ENCODE measurements at places on chromosomes 4 and X.

DNA sequence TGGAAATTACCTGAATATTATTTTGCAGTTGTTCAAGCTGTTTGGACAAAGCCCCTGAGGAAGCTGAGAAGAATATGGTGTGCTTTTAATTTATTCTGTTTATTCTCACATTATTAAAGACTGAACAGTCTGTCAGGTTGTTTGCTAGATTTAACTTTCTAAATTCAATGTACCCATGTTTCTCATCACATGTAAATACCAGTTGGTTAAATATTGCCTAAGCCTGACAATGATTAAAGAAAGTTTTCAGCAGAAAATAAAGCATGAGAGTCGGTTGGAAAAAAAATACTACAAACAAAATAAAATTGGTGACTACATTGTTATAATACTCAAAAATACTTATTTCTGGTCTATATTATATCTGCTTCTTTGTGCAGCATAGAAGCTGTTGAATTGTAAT, 1974.7 kb downstream of the ARAP2 start:
- DNase-seq, result no peak

GRCh38 chr4:2595952-2596552, 59.6 kb downstream of the FAM193A start:
- no peak for DNase-seq

GRCh38 chr4:188015025-188015940, 19.7 kb downstream of the ZFP42 start:
- DNase-seq, result peak; percentile 75

DNA sequence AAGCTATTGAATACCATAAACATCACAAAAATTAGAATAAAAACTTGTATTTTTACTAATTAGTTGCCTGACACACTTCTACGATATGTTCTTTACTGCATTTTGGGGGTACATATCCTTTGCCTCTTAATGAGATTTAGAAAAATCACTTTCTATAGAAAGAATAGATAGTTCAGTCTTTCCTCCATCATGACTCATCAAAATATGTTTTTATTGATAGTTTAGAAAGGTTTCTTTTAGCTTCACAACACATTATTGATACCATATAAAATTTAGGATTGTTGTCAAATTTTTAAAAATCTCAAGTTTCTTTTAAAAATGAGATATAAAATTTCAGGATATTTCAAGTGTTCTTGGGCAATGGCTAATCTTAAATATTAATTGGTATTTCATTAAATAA, 74.5 kb upstream of the NOCT start:
- DNase-seq, result no peak

GRCh38 chr4:118739022-118739713, 54.0 kb downstream of the METTL14 start:
- no peak for DNase-seq

DNA sequence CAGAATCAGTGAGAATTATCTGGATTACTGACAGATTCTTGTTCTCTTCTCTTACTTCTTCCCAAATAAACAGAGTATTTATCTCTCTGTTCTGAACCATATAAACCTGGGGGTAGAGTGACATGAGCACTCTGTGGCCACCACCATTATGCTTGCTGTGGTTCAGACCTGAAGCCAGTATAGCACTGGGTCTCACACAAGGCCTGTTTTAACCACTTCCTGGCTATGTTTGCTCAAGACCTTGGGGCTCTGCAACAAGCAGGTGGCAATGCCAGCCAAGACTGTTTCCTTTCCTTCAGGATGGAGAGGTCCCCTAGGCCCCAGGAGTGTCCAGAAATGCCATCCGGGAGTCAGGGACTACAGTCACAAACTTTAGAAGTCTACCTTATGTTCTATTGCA, 21.7 kb upstream of the HEPH start:
- DNase-seq, result no peak

GRCh38 chrX:2697306-2697705, 6.2 kb downstream of the CD99 start:
- no peak for DNase-seq

DNA sequence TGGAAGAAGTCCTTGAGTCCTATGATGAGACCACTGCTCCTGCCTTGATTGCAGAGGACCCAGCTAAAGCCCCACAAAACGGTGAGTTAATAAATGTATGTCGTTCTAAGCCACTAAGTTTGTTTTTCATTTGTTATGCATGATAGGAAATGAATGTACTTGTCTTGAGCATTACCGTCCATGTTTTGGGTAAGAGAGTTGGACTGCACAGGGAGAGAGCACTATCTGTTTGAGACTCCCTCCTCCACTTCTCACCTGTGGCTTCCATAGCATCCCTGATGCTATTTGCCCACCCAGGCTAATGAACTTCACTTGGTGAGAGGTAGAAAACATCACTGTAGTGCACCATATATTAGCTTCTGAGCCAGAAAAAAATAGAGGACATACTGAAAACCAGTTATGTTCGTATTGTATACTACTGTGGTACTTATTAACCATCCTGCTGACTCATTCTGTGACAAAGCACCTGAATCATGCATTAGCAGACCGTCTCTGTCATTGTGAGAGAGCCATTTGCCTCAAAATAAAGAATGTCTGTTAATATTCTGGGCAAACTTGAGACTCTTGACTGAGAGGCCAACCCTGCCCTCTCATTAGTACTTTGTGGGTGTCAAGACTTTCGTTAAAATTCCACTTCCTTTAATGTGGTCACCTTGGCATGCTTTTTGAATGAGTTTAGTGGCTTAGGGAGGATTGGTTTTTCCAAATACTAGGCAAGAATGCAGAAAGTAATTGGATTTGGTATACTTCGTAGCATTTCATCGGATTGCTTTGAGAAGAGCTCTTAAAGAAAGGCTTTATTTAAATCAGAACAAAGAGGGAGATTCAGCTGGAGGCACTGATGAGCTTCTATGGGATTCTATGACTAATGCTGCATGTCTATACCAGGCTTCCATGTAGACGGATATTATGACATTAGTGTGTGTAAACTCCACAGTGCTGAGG, 99.3 kb upstream of the GRPR start:
- peak; percentile 74 for DNase-seq

GRCh38 chr4:101981756-101982155, 191.2 kb downstream of the BANK1 start:
- DNase-seq, result no peak

- no peak for DNase-seq
Measured at GRCh38 chr4:67080046-67080557, 465.2 kb downstream of the CENPC start.
